ENCODE measurements at places on chromosomes 5 and 9.

DNA sequence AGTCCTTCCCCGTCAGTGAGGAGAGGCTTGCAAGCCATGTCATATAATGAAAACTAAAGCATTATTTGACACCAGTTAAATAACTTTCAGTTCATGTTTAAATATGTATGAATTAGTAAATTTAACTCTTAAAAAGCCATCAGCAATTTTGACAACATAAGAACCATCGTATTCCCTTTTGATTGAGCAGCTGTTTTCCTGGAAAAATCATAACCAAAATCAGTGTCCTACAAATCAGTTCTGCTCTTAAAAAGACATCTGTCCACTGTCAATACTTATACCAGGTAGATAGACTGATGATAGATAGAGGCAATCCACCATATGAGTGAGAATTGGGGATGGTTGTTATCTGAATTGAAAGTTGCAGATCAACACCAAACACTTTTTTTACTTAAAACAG lies 2.3 kb downstream of the DIRAS2 start:
- DNase-seq = no peak

GRCh38 chr9:136686534-136686793 lies 793 bp downstream of the AGPAT2 start:
- DNase-seq = no peak

GRCh38 chr5:35199886-35200285 lies 30.4 kb downstream of the PRLR start:
- DNase-seq = no peak

GRCh38 chr9:121194730-121195129 lies 6.9 kb downstream of the RAB14 start:
- DNase-seq = no peak

DNA sequence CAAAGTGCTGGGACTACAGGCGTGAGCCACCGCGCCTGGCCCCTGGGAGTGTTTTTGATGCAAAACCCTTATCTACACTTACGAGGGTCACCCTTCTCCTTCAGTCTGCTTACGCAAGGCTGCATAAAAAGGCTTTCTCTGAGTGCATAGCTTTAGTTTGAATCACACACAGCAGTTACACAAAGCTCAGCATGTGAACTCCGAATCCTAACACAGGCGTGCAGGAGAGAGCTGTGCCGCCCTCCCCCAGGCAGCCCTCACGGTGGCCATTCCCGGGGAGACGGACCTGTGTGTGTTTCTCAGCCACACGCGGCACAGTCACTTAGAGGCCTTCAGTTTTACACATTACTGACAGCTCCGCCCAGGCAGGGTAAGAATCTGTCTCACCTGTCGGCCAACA lies 26.7 kb downstream of the EXD3 start:
- no peak for DNase-seq

- DNase-seq = no peak
Measured at GRCh38 chr9:133916159-133916541, 76.0 kb downstream of the VAV2 start.

DNA sequence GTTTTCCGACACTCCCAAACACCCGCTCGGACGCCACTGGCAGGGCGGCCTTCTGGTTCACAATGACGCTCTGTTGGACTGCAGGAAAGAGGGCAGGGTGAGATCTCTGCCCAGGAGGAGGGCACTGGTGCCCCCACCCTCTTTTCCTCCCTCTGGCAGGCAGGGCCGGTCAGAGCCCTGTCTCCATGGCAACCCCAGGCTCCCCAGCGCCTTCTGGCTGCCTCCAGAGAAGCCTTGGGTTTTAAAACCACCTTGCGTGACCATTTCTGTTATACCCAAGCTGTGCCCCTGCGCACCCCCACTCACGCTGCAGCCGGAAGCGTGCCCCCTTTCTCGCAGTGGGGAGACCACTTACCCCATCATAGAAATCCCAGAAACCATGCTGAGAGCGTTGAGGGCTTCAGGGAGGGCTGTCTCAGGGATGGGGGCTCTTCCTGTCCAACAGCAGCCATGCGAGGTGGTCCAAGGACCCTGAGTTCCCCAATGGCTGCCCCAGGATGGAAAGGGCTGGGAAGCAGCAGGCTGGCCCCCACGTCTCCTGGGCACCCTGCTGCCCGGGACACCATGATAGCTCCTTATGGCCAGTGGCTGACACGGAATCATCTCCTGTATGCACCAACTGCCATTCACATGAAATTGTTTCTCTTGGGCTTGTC lies 7.3 kb downstream of the C9orf50 start:
- DNase-seq = no peak

DNA sequence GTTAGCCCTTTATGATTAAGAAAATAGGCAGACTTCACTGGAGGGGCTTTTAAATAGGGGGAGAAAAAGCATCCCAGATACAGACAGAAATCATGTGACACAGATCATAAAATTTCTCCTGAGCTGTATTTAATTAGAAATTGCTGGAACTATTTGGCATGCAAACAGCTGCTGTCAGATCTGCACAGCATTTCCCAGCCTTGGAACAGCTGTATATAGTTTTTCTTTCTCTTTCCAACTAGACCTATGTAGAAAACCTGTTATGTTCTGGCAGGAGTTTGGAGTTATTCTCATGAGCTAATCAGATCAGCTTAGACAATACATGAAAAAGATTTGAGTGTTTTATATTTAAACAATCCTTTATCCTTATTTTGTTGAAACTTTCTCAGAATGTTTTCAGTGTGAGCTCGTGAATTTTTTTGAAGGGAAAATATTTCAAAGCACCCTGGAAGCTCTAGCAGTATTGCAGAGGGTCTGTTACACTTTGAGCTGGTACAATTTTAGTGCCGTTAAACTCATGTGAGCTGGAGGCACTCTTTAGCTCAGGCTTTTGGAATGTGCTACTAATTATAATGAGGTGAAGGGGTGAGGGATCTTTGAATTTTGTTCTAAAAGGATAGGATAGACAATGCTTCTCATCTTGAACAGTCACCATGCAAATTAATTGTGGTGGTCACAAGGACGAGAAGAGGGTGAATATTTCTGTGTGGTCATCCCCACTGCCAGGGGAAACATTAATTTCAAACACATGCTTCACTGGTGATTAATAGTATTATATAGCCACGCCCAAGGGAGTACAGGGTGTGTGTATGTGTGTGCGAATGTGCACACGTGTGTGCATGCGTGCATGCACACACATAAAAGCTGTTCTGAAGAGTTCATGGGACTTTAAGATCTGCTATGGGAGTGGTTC lies 239.4 kb upstream of the FBXL7 start:
- no peak for DNase-seq

DNA sequence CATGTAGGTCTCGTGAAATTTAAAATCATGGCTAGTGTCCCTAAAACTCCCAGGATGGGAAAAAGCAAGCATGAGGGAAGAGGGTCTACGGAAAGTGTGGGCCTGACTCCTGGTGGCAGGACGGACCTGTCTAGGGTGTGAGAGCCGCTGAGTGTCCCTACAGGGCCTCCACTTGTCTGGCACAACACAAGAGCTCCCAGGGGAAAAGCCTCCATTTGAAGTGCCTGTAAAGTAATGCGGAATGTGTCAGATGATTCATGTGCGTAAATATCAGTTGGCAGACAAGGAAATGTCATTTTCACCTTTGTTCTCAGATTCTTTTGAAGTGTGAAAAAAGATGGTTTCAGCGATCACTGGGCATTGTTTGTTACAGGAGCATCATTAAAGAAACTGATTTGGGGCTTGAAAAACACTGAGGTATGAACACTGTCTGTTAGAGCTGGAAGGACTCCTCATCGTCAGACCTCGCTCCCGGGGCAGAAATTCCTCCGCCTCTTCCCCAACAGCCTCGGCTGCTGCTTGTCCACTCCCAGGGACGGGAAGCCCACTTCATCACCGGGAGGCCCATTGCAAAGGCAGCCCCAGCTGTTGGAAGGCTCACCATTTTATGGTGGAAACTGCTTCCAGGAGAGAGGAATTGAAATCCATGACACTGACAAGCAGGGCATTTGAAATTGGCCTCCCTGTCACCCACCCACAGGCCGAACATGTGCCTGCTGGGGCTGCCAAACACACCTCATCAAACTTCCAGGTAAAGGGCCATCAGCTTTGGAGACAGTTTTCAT lies 240.8 kb downstream of the FSTL4 start:
- no peak for DNase-seq

- DNase-seq = no peak
Measured at GRCh38 chr9:6460189-6460768, 47.3 kb downstream of the UHRF2 start.

- no peak for DNase-seq
Measured at GRCh38 chr9:4243877-4244812, 55.7 kb downstream of the GLIS3 start.

GRCh38 chr5:151483647-151484046 lies 36.2 kb downstream of the SLC36A1 start:
- peak; percentile 12 for DNase-seq

- DNase-seq = peak; percentile 16
Measured at GRCh38 chr9:90189306-90189705, 453.3 kb downstream of the DIRAS2 start.

GRCh38 chr9:108755979-108756378 lies 99.8 kb downstream of the ACTL7B start:
- DNase-seq = no peak

- no peak for DNase-seq
Measured at GRCh38 chr9:8424786-8425410, 625.3 kb upstream of the DMAC1 start.

DNA sequence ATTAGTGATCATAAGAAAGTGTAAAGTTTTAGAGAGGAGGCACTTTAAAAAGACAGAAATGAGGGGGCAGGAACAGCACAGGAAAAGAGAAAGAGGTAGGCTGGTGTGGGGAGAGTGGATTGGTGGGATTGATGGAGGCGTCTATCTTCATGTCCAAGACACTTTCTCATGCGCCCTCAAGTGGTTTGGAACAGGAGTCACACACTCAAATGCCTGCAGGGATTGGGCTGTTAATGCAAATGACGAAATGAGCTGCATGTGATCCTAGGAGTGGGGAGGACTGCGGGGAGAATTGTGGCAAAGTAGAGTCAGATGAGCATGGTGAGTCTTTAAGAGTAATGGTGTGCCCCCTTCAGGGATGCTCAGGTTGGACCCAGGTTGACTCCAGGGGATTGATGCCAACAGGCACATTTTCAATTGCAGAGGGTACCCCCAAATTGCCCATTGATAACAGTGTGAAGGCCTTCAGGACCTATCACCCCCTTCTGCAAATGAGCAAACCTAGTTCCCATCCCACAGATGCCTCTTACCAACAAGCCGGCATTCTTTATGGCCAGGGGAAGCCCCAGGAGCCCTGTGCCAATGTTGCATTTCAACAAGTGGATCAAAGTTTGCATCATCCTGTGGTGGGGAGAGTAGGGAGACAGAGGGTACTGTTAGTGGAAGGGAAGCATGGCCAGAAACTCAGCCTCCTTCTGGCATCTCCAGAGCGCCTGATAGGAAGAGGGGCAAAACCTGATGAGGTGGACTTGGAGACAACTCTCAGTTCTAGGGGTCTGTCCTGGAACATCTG lies 5.3 kb downstream of the SLC36A3 start:
- DNase-seq = no peak

GRCh38 chr5:38323645-38324295 lies 65.4 kb downstream of the EGFLAM start:
- DNase-seq = no peak

GRCh38 chr9:127131871-127132270 lies 9.4 kb upstream of the ANGPTL2 start:
- DNase-seq = no peak

- no peak for DNase-seq
Measured at GRCh38 chr9:3936520-3937235, 363.2 kb downstream of the GLIS3 start.

GRCh38 chr5:126354012-126354857 lies 69.0 kb upstream of the GRAMD2B start:
- DNase-seq = no peak

DNA sequence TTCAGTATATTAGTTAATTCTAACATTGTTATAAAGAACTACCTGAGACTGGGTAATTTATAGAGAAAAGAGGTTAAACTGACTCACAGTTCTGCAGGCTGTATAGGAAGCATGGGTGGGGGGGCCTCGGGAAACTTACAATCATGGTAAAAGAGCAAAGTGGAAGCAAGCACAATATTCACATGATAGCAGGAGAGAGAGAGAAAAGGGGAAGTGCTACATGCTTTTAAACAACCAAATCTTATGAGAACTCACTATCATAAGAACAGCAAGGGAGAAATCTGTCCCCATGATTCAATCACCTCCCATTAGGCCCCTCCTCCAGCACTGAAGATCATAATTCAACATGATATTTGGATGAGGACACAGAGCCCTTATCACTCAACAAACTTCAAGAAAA lies 324.9 kb downstream of the ZNF608 start:
- no peak for DNase-seq

DNA sequence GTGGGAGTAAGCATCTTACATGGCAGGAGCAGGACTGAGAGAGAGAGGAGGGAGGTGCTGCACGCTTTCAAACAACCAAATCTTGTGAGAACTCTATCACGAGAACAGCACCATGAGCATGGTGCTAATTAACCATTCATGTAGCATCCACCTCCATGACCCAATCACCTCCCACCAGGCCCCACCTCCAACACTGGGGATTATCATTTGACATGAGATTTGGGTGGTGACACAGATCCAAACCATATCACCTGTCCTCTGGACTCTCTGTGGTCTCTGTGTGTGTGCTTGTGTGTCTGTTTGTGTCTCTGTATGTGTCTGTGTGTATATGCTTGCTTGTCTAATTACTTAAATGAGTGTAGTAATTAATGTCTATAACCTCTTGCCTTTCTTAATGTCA lies 31.1 kb downstream of the SEC61B start:
- no peak for DNase-seq

DNA sequence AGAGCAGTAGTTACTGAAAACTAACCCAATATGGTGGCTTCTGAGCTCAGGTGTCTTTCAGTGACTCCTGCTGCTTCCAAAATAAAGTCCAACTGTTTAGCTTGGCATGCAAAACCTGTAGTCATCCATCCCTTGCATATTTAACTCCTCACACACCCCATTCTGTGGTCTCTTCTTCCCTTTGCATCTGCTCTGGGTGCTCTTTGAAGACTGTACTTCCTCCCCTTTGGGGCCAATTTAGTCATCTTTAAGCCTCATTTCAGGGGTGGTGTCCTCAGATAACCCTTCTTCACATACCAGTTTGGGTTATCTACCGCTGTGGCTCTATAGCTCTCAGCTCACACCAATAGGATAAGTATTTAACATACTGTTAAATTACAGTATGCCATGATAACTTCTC lies 209.9 kb upstream of the DMRT1 start:
- DNase-seq = no peak

GRCh38 chr9:131759017-131759647 lies 19.3 kb upstream of the RAPGEF1 start:
- DNase-seq = no peak

GRCh38 chr9:110950041-110950645 lies 88.1 kb downstream of the LPAR1 start:
- no peak for DNase-seq

GRCh38 chr9:34417734-34418133 lies 40.6 kb downstream of the FAM219A start:
- no peak for DNase-seq

GRCh38 chr5:157708866-157709265 lies 22.4 kb upstream of the THG1L start:
- no peak for DNase-seq

DNA sequence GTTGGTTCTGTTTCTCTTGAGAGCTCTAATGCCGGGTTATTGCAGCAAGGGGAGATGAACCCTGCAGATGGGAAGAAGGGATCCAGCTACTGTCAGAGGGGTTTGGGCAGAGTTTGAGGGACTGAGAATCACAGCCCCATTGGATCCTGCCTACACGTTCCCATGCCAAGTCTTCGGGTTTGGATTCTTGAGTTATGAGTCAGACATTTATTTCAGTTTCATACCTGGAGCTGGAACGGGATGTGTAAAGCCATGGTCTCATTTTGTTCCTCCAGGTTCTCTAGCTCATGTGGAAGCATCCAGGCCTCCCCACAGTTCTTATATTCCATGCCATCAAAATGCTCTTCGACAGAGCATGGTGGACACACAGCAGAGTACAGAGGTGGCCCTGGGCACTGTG lies 275.4 kb upstream of the IRX4 start:
- no peak for DNase-seq

All from GDM1 (cell line).